Esophagus (tissue), 2 donors: ENCODE measurements at places on chromosomes 3 and 15. TPM values are rescaled to one million over a fixed set of nuclear protein-coding genes. Genes with fewer than 3 reads are reported as not detected.

The CACNA2D2 gene
- polyA plus RNA-seq, result 0.31 TPM

The SLC24A5 gene
- polyA plus RNA-seq, result not detected

The PTH1R gene
- 2.0 TPM for polyA plus RNA-seq

The UROC1 gene
- polyA plus RNA-seq, result not detected

The BAHD1 gene
- polyA plus RNA-seq, result 8.1 TPM
